ENCODE measurements at places on chromosomes 6 and 20.

- DNase-seq, result no peak
Observed at GRCh38 chr6:17905611-17906592, 81.5 kb downstream of the KIF13A start.

DNA sequence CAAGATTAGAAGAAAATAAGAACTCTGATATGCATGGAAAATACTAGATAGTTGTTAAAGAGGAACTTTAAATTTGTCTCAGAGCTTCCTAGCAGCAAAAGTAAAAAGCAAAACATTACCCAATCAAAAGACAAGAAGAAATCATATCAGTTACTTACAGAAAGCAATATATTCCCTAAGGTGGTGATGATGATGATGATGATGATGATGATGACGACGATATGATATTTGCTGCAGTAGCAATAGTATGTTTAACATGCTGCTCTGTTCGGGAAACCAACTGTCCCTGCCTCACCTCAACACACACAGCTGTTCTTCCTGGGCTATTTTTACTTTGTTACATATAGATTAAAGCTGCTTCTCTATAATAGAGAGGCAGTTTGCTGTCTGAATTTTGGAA is 12.0 kb upstream of the TBX18 start:
- no peak for DNase-seq

- no peak for DNase-seq
Observed at GRCh38 chr6:45438849-45439406, 61.2 kb upstream of the SUPT3H start.

DNA sequence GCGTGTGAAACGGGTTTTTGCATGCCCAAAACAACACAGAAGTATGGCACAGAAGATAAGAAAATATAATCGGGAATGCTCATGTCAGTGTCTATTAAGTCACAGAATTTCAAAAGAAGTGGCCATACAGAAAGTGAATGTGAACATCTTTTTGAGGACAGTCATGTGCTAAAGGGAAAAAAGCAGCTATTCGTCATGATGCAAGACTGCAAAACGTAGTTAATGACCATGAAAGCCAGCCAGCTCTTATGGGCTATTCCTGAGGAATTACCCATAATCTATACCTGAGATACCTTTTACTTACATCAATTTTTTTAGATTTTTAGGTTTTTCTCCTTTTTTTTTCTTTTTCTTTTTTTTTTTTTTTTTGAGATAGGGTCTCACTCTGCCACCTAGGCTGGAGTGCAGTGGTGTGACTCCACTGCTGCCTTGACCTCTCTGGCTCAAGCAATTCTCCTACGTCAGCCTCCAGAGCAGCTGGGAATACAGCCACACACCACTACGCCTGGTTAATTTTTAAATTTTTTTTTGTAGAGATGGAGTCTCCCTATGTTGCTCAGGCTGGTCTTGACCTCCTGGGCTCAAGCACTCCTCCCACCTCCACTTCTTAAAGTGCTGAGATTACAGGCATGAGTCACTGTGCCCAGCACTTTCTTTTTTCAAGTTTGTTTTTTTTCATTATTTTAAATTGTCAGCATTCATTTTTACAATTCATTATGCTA is 18.1 kb upstream of the ZBP1 start:
- DNase-seq, result no peak

DNA sequence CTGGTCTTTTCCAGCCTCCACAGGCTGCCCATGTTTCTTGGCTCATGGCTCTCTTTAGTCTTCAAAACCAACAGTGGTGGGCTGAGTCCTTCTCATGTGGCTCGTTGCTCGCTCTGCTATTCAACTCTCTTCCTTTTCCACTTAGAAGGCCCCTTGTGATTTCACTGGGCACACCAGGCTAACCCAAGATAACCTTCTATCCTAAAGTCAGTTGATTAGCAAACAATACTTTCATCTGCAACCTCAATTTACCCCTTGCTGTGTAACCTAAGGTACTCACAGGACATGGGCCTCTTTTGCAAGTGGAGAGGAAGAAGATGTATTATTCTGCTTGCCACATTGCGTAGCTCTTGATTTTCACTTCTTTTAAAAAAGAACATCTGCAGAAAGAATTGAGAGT is 79.6 kb downstream of the UTRN start:
- no peak for DNase-seq

DNA sequence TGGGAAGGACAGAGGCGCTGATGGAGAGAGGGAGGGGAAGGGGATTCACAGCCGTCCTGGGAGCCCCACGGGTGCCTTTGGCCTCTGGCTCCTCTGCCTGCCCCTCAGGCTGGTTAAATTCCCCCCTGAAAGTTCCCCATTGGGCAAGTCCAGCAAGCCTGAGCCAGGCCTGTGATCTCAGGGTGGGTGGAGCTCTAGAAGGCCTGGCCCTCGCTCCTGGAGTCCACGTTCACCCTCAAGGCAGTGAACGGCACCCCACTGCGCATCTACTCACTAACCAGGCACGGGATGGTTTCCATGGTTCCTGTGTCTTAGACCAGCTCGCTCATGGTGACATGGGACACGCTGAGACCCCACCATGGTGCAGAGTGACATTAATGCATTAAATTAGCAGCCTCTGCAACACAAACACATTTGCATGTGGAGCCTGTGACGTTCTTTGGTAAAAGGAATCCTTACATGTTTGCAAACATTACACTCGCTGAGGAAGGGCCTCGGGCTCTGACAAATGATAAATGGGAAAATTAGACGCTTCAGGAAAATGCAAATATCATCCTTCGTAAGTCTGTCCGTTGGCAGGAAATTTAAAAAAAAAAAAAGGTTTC is 452.7 kb downstream of the PREX1 start:
- no peak for DNase-seq

DNA sequence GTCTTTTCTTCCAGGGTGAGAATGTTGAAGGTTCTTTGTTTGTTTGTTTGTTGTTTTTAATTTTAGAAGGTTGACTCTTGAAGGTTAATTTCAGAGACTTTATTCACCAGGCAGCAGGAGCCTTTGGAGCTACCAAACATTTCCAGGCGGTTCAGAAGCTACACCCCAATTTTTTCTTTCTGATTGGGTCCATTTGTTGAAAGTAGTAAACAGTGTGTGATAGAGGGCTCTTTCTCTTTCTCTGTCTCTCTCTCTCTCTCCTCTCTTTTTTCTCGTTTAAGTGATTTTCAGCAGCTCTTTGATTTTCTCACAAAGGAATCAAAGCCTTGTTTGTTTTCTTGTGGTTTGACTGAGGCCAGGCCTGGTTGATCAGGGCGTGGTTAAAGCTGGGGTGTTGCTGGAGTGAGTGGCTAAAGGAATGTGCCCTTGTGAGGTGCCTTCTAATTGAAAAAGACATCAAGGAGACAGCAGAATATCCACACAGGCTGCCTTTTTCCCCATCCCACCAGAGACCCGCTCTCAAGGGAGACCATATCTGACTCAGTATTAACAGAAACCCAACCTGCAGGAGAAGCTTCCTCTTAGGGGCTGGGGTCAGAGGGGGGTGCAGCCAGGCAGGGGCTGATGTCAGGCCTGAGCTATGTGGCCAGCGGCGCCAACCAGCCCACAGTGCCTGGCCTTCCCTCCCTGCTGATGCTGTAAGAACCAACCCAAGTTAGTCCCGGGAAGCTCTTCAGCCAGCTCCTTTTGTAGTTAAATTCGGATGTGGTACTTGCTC is 40.4 kb upstream of the NAA20 start:
- no peak for DNase-seq

DNA sequence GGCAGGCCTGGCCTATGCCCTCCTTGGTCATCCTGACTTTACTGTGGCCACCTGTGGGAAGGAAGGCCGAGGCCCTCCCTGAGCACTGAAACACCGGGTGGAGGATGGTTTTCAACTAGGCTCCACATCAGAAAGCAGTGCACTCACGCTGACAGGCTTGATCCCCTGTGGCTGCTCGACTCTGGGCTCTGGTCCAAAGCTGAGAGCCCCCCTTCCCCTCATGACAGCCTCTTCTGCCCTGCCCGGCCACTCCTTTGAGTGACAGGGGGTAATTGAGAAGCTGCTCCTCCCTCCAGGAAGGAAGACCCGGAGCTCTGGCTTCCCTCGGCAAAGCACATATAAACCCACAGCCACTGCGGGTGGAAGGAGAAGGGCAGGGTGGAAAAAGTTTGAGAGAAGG is 43.6 kb downstream of the MUC22 start:
- no peak for DNase-seq

DNA sequence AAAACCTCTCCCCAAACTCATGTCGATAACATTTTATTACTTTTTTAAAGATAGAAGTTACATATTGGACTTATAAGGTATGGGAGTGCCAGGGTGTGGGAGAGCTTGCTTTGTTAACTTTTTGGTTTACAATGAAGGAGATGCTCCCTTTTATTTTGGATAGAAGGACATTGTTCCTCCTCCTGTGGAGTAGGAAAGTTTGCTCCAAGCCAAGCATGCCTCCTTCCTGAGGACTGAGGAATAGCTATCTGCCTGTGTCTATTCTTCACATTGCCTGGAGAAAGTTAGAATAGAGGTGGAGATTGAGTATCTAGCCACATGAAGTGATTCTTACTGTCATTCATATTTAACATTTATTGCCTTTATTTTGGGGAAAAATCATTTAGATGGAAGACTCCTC is 71.9 kb downstream of the EYA4 start:
- no peak for DNase-seq

DNA sequence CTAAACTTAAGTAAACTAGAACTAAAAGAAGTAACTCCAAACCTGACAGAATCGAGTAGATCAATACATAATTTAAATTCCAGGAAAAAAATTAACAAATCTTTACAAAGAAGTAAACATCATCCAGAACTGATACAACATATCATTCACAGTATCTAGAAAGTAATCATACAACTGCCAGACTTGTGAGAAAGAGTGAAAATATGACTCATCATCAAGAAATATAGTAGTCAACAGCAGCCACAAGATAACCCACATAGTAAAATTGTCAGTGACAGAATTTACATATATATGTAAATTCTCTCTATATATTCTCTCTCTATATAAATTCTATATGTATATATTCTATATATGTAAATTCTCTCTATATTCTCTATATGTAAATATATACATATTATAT is 242.8 kb upstream of the RGS17 start:
- no peak for DNase-seq

DNA sequence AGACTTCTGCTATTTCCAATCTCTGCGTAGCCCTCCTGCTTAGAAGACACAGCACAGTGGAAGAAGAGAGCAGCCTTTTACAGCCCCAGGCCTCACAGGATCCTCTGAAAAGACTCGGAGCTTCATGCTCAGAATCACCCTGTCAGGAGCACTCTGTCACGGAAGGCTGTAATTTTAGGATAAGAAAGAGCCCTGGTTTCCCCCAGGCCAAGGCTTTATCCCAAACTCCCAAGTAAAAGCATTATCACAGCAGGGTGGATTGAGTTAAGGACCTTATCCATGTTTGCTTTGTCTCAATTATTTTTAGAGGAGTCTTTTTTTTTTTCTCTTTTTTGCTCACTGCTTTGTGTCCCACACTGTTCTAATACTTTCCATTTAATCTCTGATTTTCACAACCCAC is 39.2 kb downstream of the ANKS1A start:
- DNase-seq, result no peak

GRCh38 chr6:164015088-164015484 is 600.6 kb downstream of the QKI start:
- no peak for DNase-seq

DNA sequence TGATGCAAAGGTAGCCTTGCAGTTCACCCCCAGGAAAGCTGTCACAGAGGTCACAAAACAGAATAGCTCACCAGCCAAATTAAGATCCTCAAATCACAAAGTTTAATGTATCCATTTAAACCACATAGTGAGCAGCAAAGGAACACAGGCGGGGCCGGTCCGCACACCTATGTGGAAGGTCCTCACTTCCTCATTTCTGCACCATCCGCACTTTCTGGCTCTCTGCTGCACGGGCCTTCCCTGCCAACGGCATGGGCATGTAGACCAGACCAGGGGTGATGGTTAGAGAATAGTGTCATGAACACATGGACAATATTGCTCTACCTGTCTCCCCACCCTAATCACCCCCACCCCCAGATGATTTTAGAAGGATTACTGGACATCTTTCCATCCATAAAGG is 12.1 kb upstream of the TBXT start:
- no peak for DNase-seq

DNA sequence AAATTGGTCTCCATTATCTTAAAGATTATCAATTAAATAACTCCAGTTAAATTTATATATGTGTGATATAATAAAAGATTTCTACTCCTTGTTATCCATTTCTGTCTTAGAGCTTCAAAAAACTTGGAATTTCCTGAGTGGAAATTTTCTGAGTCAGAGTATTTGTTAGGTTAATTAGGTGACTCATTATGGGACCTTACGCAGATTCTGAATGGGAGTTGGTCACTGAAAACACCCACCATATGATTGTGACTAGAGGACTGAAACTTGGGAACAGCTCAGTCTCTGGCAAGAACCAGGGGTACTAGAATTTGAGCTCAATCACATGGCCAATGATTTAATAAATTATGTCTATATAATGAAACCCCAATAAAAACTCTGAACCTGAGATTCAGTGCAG is 125.4 kb upstream of the HMGCLL1 start:
- no peak for DNase-seq

DNA sequence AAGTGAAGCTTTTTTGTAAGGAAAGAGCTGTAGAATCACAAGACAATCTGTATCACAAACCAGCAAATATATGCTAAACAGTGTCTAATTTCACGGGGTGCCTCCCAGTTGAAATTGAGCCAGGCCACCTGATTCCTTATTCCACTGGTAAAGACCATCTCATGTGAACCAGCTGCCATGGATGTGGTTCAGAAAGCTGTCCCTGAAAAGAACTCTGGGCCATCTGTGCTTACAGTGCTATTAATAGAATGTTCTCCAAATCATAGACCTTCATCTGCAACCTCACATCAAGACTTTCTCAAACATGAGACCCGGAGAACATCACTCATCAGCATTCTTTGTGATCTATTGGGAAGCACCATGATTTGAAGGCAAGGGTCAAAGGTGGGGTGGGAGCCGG is 89.7 kb downstream of the FBXO5 start:
- no peak for DNase-seq

Data from stimulated activated CD4-positive, alpha-beta T cell treated with anti-CD3 and anti-CD28 coated beads, Interleukin-1b, Interleukin-23, amount 100 ng/mL, for 48 hours (primary cell).